ENCODE measurements at places on chromosomes 4 and X.

DNA sequence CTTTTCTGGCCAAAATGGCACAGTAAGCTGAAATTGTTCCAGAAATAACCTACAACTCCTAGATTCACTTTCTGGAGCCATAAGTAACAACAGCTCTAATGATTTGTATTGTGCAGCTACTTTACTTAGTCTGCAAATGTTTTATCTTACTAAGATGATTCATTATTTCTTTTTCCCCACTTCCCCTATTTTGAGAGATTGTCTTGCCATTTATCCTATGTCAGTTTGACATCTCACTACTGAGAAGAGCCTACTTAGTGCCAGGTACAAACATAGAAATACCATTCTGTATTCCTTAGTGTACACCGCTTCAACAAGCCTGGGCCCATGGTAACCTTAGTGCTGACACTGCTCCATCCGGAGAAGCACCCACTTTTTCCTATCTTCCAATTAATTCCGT, 13.8 kb upstream of the STK26 start:
- DNase-seq, result no peak

DNA sequence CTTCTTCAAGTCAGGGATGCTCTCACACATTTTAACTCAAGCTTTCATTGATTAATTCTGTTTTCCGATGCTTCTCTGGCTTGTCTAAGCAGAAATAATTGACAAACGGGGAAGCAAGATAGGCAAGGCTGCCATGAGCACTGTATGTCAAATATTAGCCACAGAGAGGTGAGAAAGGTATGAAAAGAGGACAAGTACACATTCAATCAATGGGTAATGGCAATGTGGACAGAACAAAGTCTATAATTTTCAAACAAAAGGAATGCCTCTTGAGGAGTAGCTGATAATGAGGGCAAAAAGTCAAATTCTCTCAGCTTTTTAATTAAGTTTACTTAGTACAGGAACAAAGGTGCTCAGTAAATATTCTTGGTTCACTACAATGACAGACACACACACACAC, 19.6 kb downstream of the COX7B2 start:
- no peak for DNase-seq

DNA sequence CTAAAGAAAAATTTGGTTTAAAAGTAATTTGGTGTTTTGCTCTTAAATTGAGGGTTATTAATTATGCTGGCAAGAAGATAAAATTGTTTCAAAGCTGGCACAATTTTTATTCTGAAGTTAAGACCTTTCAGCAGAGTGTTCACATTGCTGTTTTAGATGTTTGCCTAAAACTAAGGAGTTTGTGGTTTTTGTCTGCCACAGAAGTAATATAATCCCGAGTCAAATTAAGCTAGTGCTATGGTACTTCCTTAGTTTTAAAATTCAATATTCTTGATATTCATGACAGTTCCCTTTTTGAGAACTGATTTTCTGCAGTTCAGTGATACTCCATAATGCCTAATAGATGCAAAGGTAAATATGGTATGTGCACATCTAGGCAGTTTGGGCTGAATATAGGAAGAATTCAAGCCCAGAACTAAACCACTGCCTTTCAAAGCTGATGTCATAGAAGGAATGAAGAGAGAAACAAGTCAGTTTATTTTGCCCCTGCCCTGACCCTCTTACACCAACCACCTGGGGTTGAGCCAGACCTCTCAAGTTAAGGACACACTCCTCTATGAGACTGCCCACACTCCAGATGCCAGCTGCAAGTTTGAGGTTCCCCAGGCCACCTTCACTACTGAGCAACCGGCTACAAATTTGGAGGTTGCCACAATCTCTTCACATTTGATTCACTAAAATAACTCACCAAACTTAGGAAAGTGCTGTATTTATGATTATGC, 32.1 kb upstream of the VEGFC start:
- DNase-seq, result no peak

DNA sequence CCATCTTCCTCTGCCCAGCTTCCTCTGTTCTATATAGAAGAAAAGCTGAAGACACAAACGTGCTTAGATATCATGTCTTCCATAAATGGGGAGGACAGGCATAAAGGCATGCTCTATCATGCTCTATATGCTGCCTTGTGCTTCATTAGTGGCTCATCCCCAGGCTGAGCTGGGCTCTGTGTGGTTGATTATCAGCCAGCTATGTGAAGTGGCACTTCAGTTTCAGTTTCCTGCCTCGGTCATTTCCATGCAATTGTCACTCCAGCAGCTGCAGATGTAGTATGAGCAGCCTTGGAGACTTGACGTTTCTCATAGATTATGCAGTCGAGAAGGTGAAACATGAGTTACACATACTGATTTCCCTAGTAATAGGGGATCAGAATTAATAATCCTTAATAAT, 106.2 kb downstream of the SYTL5 start:
- no peak for DNase-seq

- no peak for DNase-seq
Measured at GRCh38 chrX:145816601-145817315, 871 bp upstream of the SLITRK2 start.

- DNase-seq, result peak; percentile 6
Measured at GRCh38 chr4:156330436-156331031, 376.9 kb upstream of the CTSO start.

DNA sequence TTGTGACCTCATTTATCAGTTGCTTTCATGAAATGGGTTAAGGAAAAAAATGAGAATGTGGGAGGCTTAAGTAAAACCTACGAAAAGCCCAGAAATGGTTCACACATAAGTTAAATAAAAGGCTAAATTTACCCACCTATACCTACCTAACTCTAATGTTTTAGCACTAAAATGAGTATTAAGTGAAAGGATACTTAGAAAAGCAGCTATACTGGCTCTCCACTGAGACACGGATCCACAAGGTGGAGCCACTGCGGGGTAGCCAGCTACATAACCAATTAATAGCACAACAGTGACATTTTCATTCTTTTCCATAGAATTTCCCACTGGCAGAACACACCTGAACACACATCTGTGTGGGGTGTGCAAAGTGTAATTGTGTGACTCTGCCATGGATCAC, 101.9 kb downstream of the MAML3 start:
- DNase-seq, result peak; percentile 70

- DNase-seq, result no peak
Measured at GRCh38 chr4:154719087-154719486, 24.7 kb upstream of the LRAT start.

DNA sequence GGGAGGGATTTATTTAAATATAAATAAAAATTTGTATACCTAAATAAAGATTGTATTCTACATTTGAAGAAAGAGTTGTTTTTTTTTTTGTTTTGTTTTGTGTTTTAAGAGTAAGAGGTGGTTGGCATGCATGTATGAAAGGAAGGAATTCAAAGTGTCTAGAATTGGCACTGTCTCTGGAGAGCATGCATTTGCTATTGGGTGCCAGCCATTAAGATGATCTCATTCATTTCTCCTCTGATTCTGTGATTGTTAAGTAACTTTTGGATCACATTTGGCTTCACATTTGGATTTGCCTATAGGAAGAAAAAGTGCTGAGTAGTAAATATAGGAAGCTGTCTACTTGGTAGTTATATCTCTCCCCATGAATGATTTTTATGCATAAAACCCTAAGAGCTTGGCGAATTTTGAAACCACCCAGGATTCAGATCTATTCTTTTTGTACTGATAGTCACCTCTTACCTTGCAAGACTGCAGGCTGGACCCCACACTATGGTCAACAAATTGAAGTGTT, 7.8 kb upstream of the BOD1L1 start:
- no peak for DNase-seq

GRCh38 chrX:119374736-119375135, 24.4 kb upstream of the SLC25A43 start:
- DNase-seq, result no peak

DNA sequence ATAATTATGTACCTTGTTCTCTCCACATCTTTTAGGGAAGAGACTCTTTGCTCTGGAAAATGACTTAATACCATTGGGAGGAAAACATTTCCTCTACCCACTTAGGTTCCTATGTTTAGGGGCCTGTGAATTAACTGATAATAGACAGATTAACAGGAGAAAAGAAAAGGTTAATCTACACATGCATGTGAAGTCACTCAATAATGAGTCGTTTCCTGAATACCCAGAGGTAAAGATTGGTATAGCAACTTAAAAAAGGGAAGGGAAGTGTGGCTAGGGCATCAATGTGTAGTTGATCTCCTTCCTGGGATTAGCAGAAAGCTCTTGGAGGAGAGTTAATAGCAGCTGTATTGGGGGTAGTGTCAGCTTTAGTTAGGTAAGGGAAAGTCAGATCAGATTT, 419.5 kb upstream of the ATOH1 start:
- no peak for DNase-seq

DNA sequence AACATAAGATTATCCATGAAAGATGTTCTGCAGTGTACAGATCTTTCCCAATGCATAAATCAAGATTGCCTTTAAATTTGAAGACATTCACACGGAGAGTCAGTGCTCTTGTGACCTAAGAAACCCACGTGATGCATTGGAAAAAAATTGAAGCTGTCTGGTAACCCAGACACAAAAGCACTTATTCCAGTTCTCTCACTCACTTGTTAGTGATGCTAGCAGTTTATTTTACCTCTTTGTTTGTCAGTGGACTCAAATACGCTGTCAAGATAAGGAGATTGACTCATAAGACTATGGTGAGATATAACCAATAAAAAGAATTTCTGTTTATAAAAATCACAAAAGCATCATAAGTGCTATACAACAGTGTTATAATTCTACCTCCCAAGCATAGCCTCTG, 245.8 kb upstream of the SMIM31 start:
- DNase-seq, result no peak

DNA sequence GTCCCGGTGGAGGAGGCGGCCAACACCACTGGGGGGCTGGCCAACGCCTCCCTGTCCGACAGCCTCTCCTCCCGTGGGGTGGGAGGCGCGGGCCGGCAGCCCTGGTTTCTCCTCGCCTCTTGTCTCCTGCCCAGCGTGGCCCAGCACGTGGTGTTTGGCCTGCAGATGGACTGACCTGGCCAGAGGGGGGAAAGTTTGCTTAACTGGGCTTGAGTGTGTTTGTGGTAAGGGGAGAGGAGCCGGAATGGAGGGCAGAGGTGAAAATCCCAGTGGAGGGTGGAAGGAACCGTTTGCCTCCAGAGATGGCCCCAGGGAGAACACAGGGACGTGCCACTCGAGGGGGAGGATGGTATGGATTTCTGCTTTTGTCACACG, 27.6 kb downstream of the NYX start:
- no peak for DNase-seq

GRCh38 chr4:19309378-19309777, 942.3 kb upstream of the SLIT2 start:
- no peak for DNase-seq

GRCh38 chr4:142443469-142443868, 402.6 kb downstream of the INPP4B start:
- no peak for DNase-seq

DNA sequence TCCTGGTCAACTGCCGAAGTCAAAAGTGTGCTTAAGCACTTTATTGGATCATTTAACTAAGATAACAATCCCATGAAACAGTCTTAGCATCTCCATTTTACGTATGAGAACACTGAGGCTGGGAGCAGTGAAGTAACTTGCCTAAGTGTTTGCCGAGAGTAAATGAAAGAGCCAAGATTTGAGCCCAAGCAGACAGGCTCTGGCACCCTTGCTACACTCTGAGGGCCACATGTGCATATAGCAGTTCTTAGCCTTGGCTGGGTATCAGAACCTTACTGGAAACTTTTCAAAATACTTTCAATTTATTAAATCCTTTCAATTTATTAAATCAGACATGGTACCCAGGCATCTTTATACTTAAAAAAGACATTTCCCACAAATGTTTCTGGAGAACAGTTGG, 225.9 kb downstream of the NR3C2 start:
- no peak for DNase-seq

- no peak for DNase-seq
Measured at GRCh38 chrX:8179656-8180055, 8.6 kb upstream of the VCX2 start.

GRCh38 chr4:6320663-6321062, 51.0 kb downstream of the WFS1 start:
- no peak for DNase-seq

- DNase-seq, result peak; percentile 9
Measured at GRCh38 chrX:135625995-135626394, 87.4 kb upstream of the CT45A1 start.

DNA sequence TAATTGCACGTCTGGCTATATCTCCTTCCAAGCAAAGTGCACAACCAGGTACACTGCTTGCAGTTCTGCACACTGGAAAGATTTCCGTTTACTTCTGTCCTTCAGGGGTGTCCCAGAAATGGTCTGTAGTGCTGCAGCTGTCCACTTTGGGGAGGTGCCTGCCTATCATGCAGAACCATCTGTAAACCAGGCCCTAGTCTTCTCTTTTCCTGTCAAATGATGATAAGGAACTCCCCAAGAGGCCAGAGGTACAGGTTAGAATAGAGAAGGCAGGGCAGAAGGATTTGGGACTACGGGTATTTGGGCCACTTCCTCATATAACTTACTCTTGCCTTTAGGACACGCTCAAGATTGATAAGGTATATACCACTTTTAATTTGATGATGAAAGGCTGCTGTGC, 746.9 kb downstream of the FAT4 start:
- no peak for DNase-seq

GRCh38 chr4:181971411-181971810, 271.8 kb upstream of the TENM3 start:
- DNase-seq, result peak; percentile 19

DNA sequence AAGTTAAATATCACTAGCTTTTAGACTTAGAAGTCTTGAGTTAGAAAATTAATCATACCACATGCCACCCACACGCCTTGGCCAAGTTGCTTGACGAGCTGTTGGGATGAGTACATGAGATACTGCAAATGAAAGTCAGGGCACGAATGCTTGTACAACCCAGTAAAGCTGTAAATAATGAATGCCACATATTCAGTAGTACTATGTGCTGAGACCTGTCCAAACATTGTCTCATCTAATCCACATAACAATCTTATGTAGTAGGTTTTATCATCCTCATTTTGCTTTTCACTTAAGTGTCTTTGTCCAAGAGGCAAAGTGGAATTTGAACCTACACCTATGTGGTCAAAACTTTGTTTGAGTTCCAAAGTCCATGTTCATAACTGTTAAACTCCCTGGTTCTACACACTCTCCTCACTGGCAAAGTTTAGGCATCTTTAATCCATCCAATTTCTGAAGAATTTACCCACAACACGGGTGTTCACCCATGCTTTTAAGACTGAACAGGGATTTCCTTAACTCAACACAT, 74.1 kb downstream of the LDB2 start:
- no peak for DNase-seq

DNA sequence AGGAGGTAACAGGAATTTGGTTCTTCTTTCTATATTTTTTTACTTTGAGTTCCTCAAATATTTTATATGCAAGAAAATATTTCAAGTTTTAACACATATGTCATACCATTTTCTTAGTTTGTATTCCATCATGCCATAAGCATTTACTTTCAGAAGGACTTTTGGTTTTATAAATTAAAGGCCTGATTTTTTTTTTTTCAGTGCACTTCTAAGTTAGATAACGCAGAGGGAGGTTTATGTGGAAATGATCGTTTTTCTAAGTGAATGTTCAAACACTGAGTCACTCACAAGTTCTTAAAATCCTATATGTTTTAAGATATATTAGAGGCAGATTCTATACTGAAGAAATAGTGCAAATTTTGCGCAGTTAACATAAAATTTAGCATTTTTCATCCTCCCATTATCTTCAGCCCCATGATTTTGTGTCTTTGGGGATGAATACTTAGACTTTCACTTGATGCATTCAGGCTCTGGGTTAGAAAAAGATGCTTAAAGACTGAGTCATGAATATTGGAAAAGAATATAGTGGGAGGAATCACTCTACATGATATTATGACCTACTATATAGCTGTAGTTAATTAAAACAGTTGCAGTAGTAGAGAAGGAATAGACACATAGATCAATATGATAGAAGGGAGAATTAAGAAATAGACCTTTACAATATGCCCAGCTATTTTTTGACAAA, 54.9 kb downstream of the COL4A5 start:
- DNase-seq, result no peak
